ENCODE measurements at places on chromosomes 12 and 14.

DNA sequence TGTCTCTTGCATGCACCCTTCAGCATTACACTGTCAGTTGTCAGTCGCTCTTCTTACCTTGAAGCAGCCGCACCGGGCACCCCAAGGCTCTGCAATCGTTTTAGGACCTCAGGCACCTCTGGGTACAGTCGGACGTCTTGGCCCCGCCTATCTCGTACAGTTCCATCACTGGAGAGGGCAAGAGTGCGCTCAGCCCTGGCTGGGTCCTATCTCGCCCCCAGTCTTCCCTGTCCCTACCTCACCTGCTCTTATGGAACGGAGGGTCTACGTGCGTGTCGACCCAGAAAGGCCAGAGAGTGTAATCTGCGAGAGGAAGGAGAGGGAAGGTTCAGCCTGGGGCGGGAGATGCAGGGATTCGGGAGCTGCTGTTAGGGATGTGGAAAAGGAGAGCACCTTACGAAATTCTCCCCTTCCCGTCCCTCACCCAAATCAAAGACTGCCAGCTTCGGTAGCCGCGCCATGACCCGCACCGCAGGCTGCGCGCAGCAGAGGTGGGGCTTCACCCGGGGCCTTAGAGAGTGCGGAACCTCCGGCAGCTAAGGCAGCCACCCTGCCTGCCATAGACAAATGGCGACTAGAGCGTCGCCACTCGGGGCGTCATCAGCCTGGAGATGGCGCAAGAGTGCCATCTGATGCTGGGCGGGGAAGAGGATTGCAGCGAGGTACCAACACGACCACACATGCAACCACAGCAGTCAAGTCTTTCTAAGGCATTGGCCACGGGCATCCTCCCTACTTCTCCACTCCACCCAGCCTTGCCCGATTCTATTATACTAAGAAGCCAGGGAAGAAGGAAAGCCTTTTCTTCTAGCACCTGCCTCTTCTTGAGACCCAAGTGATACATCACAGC lies at the start of gene MDP1:
Gene MDP1, minus strand, starts transcription at position 572 of the 850 bp plus-strand sequence. Its CDS starts 111 bp downstream, at position 461.
- peak; percentile 81 for DNase-seq

GRCh38 chr14:101357038-101357437 lies 204.3 kb upstream of the DIO3 start:
- DNase-seq = no peak

DNA sequence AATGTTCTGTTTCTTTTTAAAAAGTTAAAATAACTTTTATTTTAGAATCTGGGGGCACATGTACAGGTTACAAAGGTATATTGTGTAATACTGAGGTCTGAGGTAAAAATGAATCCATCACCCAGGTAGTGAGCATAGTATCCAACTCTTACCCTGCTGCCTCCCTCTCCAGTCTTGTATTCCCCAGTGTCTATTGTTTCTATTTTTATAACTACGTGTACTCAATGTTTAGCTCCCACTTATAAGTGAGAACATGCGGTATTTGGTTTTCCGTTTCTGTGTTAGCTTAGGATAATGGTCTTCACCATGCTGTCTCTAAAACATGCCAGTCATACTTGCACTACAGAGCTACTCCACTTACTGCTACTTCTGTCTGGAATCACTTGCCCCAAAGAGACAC lies 8.4 kb downstream of the FBXO33 start:
- no peak for DNase-seq

GRCh38 chr14:50937325-50937724 lies 7.0 kb downstream of the PYGL start:
- DNase-seq = no peak

DNA sequence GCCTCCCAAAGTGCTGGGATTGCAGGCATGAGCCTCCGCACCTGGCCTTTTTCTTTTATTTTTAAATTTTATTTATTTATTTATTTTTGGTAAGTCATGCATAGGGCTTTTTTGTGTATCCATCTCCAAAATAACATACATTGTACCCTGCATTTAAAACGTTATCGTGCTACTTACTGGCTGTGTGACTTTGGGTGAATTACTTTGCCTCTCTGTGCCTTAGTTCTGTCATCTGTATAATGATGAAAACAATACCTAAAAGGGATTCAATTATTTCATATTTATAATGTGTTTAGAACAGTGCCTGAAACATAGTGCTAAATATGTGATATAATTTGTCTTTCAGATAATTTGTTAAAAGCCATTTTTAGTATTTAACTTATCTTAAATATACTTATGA lies 19.6 kb downstream of the ZCRB1 start:
- DNase-seq = no peak

DNA sequence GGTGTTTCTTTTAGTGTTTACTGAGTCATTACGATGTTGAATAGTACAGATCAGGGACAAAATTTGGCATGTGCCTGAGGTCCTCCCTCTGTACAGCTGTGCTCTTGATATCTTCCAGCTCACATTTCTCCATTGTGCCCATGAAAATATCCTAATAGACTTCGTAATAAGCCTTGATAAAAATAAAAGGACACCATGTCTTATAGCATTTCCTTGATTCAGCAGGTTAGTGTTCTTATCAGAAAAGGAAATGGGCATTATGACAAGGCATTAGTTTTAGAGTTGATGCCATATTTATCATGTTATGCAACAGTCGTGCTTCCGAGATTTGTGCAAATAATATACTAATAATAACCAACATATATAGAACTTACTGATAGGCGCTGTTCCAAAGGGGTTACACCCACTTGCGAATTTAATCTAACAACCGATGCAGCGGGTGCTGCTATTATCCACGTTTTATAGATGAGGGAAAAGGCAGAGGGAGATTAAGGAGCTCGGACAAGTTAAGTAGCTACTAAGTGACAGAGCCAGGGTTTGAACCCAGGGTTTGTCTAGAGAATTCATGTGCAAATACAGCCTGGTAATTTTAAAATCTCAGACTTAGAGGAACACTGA lies 15.1 kb upstream of the WNK1 start:
- no peak for DNase-seq

GRCh38 chr12:88638388-88638787 lies 58.1 kb upstream of the KITLG start:
- no peak for DNase-seq

DNA sequence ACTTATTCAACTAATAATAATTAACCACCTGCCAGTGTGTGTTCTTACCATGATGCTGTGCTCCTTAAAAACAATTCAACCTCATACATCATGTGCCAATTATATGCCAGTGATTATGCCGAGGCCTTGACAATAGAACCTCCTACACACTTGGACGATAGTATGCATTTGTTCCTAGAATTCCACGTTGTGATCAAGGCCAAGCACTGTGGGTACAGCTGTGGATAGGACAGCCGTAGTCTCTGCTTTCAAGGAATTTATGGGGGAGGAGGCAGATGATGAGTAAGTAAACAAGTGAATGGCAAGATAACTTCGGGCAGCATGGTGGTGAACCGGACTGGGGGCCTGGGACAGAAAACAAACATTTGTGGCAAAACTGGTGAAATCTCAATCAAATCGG lies 18.0 kb upstream of the MYO1H start:
- no peak for DNase-seq

DNA sequence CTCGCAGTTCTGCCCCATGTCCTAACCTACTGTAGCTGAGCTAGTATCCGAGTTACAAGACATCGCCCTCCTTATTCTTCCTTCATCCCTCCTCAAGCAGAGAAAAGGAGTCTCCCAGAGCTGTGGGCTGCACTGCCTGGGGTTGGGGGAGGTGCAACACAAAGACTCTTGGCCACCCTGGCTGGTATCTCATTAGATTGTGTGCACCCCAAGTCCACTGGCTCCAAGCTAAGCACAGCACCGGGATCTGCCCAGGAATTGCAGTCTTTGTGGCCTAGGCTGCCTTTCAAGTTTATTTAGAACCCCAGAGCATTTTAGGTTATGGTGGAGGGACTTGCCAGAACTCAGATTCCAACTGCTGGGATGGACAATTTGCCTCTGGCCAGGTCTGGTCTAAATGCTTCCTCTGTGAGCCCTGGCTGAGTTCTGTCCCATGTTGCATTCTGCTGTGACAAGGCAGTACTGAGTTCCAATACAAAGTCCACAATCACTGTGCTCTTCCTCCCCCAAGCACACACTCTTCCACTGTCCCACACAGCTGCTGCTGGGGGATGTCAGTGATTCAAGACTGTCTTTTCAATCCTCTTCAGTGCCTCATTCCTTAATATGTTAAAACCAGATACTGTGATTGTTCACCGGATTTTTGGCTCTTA lies 169.6 kb upstream of the CLEC14A start:
- DNase-seq = no peak

DNA sequence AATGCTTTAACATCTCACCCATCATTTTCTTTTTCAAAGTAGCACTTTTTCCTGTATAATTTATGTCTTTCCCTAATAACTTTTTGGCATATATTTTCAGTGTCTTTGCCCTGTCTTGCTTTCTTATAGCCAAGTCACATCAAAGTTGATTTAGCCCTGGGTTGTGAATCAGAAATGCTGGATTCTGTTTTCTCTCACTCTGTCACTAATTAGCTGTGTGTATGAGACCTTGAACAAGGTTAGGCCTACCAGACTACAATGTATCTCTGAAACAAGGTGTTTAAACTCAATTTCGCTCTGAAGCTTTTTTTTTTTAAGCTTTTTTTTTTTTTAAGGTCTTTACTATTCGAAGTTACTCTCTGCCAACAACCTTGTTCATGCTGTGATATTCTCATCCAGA lies 25.7 kb downstream of the CNOT2 start:
- no peak for DNase-seq

DNA sequence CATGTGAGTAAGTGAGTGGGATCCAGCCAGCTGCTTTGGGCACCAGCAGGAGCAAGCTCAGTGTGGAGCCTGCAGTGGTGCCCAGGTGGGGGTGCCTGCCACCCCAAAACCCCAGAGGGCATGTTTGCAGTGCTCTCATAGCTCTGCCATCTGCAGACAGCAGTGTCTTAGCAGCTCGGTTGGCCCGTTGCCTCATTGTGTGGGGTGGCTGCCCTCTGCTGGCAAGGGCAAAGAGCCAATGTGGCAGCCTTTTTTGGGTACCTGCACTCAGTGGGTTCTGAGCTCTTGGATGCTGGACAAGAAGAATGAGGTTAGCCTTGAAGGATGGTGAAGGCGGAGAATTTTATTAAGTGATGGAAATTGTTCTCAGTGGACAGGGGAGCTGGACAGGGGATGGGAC lies 52.3 kb downstream of the NEUROD4 start:
- peak; percentile 77 for DNase-seq

DNA sequence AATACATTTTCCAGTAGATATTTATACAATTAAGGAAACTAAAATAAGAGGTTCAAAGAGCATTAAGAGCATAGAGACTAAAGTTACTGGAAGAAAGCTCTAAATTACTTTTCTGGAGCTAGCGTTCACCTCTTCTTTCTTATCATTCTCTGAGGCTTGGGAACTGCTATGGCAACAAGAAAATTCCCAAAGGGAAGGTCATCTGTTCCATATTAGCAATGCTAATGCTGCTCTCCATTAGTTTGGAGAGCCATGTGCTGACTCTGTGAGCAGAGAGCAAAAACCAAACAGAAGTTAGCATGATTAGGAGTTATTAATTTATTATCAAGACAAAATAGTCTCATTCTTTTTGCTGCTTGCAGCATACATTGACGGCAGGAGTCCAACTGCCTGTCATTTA lies 143.1 kb upstream of the SLC16A7 start:
- DNase-seq = no peak

GRCh38 chr14:99548871-99549515 lies 55.0 kb downstream of the CCDC85C start:
- DNase-seq = no peak

- DNase-seq = no peak
Measured at GRCh38 chr12:130815028-130815741, 23.9 kb downstream of the STX2 start.

GRCh38 chr12:115895247-115895646 lies 382.2 kb downstream of the MED13L start:
- no peak for DNase-seq

DNA sequence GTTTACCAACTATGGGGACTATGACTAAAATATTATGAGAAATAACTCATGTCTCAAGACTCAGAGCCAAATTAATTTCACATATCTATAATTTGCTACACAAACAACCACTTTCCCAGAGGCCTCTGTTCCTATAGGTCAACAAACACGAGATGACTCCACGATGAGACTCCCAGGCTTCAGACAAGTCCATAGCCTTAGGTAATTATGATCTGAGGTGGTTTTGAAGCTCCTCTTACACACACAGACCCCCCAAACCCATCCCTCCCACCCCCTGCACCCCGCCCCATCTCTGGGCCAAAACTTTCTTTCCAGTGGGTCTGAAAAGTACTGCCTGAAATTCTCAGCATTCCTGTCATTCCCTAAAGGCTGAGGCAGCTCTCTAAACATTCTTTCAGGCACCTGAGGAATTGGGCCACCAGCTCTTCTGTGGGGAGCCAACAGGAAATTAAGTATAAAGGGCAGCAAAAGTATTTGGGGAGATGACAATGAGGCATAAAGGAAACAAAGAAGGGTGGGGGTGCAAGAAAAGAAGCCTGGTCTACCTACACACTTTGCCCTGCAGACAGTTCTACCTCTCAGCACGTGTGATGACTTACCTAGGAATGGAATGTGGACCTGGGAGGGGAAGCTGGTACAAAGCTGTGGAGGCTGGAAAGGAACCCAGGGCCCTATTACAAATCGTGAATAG lies 143.6 kb downstream of the PAWR start:
- DNase-seq = no peak

- DNase-seq = no peak
Measured at GRCh38 chr14:32372154-32372553, 43.1 kb downstream of the AKAP6 start.

GRCh38 chr14:32722631-32723183 lies 216.0 kb upstream of the NPAS3 start:
- DNase-seq = no peak

DNA sequence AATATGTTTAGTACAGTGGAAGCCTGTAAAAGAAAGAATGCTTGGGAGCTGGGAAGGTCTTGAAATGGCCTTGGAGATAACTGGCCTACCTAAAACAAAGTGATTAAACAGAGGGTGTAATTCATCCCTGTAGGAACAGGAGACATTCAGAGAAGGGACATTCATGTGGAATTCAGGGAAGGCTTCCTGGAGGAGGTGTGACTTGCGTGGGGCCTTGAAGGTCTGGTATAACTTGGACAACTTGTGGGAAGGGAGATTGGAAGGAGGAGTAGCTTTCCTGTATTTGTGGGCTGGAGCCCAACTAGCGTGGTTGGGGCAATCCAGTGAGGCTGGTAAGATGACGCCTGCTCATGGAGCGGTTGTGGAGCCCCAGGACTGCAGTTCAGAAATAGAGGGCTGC lies 156.4 kb downstream of the AACS start:
- no peak for DNase-seq

- no peak for DNase-seq
Measured at GRCh38 chr12:19139615-19140194, 10.2 kb downstream of the PLEKHA5 start.

- no peak for DNase-seq
Measured at GRCh38 chr12:550473-551260, 90.9 kb downstream of the B4GALNT3 start.

- no peak for DNase-seq
Measured at GRCh38 chr12:106248846-106249371, 1.1 kb upstream of the CKAP4 start.

GRCh38 chr14:102218688-102219087 lies 79.0 kb downstream of the WDR20 start:
- DNase-seq = no peak
